GM23248 (cell line): ENCODE measurements at places on chromosomes 4 and X. TPM values are rescaled to one million over a fixed set of nuclear protein-coding genes. Genes with fewer than 3 reads are reported as not detected.

Gene CD38
- not detected in 2 replicates for total RNA-seq

Gene GPC3
- not detected in 2 replicates for total RNA-seq

Gene NEIL3
- 1.5 and 2.4 TPM in 2 replicates for total RNA-seq

Gene LPAR4
- not detected in 2 replicates for total RNA-seq

GRCh38 chrX:56284269-56284668 lies 52.1 kb downstream of the KLF8 start:
- DNase-seq = no peak

GRCh38 chr4:59655996-59656395 lies 1544.1 kb upstream of the ADGRL3 start:
- no peak for DNase-seq

DNA sequence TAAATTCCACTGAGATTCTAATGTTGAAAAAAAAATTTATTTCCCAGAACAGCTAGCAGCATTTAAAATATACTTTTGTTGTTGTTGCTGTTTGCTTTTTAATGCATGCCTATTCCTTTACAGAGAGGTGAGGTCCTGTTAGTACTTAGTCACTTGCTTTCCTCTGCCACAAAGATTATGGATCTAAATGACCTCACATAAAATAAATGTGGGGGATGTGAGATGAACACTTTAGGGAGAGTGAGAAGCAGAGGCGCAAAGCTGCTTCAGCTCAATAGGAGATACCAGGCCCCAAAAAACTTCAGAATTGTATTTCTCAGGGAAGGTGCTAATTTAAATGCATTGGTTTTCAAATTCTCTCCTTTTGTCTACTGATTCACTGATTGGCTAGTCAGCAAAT lies 4.0 kb downstream of the LDB2 start:
- DNase-seq = peak; percentile 74

DNA sequence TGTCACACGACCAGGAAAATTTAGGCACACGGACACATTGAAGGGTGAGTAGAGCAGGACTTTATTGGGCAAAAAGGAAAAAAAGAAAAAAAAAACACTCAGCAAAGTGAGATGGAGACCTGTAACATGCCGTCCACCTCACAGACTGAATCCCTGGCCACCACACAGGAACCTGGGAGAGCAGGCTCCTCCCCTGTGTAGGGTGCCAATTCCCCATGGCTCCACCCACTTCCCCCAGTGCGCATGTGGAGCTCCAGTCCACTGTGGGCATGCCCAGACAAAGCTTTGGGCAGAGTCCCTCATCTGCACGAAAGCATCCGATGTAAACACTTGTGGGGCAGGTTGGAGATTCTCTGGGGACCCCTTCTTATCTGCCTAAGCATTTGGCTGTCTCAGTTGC lies 23.6 kb upstream of the CBR4 start:
- DNase-seq = no peak
